WTC11 (cell line): ENCODE measurements at places on chromosomes 4 and X.
A peak's percentile ranks its signal among the peaks of the same experiment; 100 is the strongest.

- no peak for DNase-seq
Observed at GRCh38 chr4:544386-545105, 31.5 kb downstream of the TMEM271 start.

GRCh38 chr4:76657443-76657842, 222.4 kb downstream of the SHROOM3 start:
- DNase-seq, result no peak

- DNase-seq, result no peak
Observed at GRCh38 chr4:14918336-14918735, 83.9 kb upstream of the CPEB2 start.

DNA sequence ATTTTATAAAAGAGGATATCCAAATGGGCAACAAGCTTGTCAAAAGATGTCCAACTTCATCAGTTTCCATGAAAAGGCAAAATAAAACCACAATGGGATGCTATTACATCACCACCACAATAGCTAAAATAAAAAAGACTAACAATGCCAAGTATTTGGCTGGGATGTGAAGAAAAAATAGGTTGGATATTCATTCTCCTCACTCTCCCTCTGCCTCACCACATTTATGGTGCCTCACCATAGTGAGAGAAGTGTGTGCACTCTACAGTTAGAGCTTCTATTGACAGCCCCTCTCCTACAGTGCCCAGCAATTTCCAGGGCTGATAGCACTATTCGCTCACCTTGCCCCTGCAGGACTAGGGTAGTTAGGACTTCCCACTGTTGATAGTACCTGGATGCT, 25.5 kb downstream of the VEGFC start:
- no peak for DNase-seq

DNA sequence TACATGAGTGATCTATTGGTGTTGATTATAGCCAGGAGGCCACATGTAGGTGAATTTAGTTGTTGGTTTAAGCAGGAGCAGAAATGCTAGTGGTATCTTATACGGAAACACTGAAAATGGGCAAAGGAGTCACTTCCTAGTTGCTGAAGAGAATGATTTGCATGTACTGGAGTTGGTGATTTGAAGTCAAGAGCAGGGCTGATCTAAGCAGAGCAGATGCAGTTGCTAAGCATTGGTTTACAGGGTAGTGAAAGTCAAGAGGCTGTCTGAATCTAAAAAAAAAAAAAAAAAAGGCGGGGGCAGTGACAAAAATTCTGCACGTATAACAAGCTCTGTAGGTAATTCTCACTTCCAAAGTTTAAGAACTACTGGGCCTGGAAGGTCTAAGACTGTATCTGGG, 90.4 kb upstream of the HPRT1 start:
- DNase-seq, result no peak

- DNase-seq, result no peak
Observed at GRCh38 chrX:10984213-10984612, 126.9 kb upstream of the HCCS start.

DNA sequence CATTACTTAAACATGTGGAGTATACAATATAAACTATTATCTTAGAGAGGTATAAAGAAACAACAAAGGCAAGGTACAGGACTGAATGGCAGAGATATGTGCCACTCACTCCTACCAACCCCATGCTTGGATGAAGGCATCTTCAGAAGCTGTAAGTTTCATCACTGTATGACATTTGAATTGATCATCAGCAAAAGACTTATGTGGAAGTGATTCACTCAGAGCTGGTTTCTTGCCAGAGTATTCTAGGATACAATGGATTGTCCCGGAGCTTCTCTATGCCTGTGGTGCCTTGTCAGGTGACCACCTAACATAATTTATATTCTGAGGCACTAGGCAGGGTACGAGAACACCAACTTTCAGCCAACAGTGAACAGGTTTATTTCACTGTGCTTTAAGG, 392.2 kb downstream of the PPP1R2C start:
- DNase-seq, result no peak

DNA sequence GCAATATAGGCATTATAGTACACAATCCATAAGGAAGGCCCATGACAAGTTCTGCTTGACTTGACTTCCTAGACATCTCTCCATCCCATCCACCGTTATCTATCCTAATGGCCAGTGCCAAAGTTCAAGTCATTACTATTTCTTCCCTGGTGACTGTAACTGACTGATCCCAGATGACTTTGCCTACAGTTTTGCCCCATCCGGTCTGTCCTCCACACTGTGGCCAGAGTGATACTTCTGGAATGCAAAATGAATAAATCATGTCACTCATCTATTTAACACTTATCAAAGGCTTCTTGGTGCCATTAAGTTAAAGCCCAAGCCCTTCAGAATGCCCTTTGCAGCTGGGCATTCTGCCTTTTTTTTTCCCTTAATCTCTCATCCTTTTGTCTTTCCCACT, 130.8 kb downstream of the PPARGC1A start:
- DNase-seq, result no peak

DNA sequence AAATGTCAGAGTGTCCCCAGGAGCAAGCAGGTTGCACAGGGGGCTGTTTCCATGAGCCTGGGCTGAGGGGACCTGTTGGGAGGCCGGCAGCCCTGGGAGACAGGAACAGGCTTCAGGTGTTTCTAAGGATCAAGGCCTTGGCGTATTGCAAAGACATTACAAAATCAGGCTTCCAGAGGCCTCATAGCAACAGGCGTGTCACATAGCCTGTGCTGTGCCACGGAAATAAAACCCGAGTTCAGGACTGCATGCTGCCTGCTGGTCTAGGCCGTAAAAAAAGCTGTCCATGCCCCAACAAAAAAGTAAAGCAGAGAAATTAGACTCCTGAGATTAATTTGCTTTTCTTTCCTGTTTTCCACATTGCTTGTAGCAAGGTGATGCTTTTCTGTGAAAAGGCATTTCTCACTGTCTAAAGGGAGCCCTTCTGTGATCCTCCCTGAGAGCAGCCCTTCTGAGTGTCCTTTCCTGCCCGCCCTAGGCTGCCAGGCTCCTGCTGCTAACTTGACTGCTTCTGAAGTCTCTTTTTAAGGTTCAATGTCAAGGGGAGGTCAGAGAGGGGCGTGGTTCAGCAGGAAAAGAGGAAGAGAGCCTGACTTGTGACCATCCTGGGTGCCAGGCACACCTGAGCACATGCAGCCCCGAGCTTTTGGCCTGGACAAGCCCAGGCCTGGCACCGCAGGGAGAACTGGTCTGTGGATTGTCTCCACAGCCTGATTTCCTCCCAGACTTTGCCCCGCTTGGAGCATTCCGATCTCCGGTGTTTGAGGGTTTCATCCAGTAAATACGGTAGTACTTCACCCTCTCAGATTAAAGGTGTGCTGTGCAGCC, 21.3 kb downstream of the SHROOM2 start:
- no peak for DNase-seq

DNA sequence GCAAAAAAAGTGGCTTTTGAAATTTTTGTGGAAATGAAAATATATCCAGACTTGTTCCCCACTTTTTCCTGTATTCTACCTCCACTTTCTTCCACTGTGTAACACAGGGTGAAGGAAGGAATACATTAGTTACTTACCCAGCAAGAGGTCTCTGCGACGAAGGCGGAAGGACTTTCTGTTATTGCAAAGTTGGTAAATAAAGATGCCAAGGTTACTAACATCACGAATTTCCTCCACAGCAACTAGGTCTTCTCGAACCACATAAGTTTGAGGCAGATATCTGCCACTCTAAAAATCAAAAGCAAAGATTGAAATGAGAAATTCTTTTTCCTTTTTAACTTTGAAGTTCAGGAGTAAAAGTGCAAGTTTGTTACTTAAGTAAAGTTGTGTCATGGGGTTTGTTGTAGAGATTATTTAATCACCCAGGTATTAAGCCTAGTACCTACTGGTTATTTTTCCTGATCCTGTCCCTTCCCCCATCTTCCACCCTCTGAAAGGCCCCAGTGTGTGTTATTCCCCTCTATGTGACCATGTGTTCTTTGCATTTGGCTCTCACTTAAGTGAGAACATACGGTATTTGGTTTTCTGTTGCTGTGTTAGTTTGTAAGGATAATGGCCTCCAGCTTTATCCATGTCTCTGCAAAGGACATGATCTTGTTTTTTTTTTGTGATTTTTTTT, 5.8 kb downstream of the ITM2A start:
- no peak for DNase-seq

DNA sequence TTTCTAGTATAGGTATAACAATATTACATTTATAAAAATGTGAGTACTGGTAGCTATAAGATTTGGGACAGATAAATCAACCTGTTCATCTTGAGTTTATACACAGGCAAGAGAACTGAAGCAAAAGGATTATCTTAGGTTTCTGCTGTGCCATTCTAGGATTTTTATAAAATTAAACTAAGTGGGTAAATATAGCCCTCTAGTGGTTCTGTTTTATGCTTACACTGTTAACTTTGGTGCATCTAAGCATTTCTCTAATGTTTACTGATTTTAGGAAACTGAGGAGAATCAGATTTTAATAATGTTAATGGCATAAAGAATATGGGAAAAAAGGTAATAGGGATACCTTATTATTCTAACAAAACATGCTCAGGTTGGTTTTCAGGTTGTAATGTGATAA, 1.1 kb upstream of the RRH start:
- DNase-seq, result no peak

GRCh38 chr4:100849319-100849718, 331.5 kb upstream of the EMCN start:
- no peak for DNase-seq

- DNase-seq, result no peak
Observed at GRCh38 chr4:115366390-115366789, 253.0 kb upstream of the NDST4 start.

GRCh38 chrX:40887476-40887875, 152.1 kb upstream of the MED14 start:
- no peak for DNase-seq

DNA sequence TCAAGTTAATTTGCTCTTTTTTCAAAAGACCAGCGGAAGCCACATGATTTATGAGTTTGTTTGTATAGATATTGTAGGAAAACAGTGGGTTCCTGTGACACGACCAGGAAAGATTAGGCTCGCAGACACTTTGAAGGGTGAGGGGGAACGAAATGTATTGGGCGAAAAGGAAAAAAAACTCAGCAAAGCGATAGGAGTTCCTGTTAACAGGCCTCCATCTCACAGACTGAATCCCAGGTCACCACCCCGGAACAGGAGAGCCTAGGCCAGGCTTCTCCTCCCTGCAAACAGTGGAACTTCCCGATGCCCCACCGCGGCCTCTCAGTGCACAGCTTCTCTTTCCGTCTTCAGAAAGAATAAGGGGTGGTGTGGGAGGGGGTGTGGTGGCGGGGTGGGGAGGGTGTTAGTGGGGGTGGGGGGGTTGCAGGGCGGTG, 181.8 kb upstream of the GPRIN3 start:
- peak; percentile 46 for DNase-seq

DNA sequence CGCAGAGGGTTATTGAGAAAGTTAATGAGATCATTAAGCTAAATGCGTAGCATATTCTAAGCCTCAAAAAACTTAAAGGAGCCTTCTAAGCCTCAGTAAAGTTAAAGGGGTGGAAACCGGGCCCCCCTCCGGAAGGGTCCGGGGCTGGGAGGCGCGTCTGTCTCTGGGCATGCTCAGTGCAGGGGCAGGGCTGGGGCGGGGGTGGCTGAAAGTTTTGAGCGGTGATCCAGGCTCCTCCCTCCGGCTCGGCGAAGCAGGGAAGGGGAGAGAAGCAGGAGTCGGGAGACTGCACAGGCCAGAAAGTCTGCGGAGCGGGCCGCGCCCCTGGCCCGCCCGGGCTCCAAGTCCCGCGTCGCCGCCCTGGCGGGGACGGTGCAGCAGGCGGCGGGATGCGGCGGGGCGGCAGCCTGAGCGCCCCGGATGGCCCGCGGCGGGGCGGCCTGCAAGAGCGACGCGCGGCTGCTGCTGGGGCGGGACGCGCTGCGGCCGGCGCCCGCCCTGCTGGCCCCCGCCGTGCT, at the start of gene EVC:
Gene EVC, plus strand, starts transcription at position 241 of the 518 bp plus-strand sequence. Its CDS starts 180 bp downstream, at position 421.
- peak; percentile 79 for DNase-seq

DNA sequence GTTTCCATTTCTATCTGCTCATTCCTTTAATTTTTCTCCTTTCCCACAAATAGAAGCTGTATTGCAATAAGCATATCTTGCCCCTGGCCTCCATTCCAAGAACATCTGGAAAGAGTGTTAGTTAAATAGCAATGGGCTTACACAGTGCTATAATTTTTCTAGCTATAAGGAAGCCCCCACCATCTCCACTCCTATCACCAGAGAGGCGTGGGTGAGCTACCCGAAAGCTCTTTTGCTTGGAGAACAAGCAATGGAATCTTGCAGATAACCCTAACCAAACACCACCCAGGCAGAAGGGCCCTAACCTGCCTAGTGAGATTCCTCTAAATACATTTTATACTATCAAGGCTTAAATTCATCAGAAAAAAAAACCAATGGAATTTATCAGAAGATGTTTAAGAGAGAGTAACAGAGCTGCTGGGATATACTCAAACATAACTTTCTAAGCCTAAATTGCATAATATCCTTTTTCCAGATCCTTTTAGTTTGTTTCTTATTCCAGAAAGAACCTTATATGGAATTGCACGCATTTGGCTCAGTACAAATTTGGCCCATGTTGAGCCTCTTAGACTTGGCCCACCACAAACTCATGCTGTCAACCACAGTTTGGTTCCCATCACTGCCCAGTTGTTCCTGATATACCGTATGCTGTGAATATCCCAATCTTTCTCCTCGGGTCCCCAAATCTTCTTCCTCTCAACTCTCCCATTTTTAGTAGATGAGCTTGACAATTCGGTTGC, 91.6 kb upstream of the PLAC1 start:
- DNase-seq, result no peak

- no peak for DNase-seq
Observed at GRCh38 chr4:174318829-174319764, 35.4 kb downstream of the CEP44 start.

DNA sequence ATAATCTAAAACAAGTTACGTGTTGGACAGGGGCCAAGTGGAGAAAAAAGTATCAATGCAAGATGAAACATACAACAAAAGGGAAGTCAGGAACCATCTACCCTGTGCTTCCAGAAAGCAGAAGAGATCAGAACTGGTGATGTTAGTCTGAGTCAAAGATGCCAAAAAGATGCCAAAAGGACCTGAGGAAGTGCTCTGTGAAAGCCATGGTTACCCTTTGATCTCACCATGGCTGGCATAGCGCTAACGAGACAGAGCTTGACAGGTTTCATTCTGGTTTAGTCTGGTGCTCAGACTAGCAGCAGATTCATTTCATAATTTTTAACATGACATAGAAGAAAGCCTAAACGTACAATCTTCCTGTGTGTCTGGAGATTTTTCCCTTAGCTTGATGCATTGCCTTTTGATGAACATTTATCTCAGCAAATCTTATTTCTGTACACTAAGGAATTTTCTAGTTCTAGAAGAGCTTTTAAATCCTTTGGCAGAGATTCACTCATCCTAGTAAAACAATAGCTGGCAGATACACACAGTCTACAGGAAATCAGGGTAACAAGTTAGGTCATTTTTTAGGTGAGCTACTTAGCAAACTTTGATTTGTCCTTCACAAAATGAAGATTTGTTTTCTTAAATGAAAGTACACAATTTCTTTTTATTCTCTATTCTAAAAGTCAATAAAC, 87.7 kb downstream of the COL25A1 start:
- no peak for DNase-seq

DNA sequence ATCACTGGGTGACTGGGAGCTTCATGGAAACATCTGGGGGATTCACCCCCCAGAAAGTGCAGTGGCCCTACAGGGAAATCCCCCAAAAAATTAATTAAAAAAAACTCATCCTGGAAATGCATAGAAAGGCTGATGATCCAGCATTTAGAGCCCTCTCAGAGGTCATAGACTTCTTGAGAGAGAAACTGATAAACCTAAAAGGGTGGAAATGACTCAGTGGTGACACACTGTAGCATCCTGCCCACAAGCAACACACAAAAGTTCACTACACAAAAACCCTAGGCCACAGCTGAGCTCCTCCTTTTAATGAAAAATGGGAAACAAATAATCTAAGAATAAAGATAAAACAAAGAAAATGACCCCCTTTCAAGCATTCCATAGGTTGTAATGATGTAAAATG, 911.5 kb downstream of the GLUD2 start:
- DNase-seq, result no peak
